Central memory CD4-positive, alpha-beta T cell (primary cell): ENCODE measurements at places on chromosomes 2 and 18.

GRCh38 chr2:25557179-25558036 is 116.0 kb downstream of the DTNB start:
- DNase-seq, result no peak

GRCh38 chr2:44833171-44834069 is 108.1 kb upstream of the SIX3 start:
- DNase-seq, result no peak

- DNase-seq, result no peak
These were observed 437 bp downstream of the LDLRAD4 start for GRCh38 chr18:13218997-13219396.

- no peak for DNase-seq
These were observed 75.9 kb downstream of the TXNL1 start for GRCh38 chr18:56562479-56562878.

- DNase-seq, result peak; percentile 58
These were observed 669 bp upstream of the PIKFYVE start for GRCh38 chr2:208265371-208265800.

GRCh38 chr2:25400169-25400568 is 58.4 kb upstream of the DNMT3A start:
- no peak for DNase-seq

- DNase-seq, result no peak
These were observed 11.2 kb downstream of the CELF4 start for GRCh38 chr18:37554399-37554787.

DNA sequence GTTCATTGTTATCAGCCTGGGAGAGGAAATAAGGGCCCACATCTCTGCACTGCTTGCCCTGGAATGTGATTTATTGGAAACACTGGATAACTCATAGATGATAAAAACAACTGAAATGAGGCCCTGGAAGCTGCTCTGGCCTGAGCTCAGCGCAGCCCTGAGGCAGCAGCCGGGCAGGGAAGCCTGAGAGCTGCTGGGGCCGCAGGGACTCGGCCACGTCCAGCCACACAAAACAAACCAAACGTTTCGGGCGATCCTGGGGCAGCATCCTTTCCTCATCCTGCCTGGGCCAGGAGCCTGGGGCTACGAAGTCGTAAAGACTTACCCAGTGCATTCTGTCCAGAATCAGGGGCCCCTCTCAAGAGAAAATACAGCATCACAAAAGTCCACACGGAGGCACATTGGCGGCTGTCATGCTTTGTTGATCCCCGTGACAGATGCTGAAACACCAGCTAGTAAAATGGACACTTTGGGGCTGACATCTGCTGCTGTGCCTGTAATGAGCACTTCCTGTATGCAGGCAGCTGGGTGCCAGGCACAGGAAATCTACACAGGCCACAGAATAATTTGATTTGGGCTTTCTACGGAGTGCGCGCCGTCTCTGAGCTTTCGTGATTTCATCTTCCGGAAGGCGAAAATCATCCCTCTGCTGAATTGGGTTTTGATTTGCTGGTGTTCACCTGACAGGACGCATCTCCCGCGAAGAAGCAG is 250.6 kb downstream of the EIPR1 start:
- DNase-seq, result peak; percentile 7

- no peak for DNase-seq
These were observed 219.6 kb upstream of the RBBP8 start for GRCh38 chr18:22713511-22713910.

DNA sequence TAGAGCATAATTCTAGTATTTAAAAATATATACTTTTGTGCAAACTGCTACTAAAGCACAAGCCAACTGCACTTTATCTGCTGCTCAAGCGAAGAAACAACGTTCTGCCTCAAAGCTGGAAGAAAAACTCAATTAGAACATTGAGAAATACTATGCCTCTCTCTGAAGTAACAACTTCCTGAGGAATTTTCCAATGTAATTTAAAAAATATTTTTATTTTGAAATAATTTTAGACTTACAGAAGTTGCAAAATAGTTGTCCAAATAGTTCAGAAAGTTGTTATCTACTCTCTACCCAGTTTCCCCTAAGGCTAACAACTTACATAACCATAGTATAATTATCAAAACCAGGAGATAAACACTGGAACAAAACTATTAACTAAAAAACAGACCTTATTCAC is 12.3 kb upstream of the POLI start:
- no peak for DNase-seq

DNA sequence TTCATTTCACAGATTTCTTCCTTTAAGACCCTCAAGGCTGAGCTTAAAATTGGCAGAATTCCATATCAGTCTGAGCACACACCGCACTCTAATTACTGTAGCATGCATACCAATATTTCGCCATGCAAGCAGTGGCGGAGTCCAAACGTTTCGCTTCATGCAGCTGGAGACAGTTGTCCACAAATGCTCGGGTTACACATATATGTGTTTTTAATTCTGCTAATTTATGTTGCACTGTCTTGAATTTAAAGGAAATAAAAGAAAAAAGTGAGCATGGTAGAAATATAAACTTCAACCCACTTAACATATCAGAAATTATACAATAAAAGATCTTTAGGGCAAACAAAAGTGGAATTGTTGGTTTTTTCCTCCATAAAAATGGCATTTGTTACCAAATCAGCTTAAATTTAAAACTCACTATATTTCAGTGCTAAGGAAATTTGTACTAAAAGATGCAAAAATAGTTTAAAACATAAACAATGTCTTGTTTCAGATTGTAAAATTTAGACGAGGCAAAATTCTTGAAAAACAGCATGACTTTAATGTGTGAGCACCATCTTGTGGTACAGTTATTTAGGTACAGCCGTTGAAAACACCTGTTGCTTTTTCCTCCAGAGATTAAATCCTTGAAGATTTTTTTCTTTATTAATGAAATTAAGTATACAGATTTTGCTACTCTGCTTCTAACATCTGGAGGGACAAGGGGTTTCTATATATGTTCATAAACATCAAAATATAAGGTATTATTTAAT is 24.1 kb upstream of the KANSL1L start:
- DNase-seq, result peak; percentile 26

DNA sequence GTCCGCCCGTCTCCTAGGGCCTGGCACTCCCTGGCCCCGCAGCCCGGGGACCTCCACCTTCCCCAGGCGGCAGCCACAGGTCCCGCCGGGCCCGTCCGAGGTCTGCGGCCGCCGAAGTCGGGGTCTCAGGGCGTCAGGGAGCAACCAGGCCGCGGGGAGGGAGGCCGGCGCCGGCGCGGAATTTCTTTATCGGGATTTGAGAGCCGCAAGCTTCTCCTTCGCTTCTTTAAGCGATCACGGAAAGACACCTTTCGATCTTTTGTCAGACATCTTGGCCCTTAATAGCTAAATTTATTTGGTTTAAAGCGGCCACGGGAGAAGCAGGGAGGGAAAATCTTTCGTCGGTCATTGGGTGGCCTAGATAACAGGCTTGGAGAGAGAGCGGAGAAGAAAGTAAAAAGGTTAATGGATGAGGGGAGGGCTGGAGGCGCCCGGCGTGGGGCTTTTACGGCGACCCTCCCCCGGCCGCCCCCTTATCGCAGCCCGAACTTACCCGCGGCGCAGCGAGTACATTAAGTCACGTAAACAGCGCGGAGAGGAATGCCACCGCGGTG is 4.3 kb upstream of the GATA6 start:
- DNase-seq, result no peak

DNA sequence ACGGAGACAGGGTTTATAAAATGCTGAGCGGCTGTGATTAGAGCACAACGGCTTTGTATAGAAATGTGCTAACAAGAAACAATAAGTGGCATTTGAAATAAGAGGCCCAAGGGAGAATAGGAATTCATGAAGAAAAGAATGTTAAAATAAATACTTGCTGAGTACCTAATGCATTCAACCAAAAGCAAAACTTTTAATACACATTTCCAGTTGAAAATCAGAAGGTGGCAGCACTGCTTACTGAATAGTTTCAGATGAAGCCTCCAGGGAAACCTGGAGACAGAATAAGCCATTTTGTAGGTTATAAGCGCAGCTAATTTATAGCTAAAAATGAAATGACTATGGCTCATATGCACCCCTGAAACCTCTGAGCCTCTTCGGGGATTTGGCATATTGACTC is 286.6 kb downstream of the DPP10 start:
- DNase-seq, result no peak

DNA sequence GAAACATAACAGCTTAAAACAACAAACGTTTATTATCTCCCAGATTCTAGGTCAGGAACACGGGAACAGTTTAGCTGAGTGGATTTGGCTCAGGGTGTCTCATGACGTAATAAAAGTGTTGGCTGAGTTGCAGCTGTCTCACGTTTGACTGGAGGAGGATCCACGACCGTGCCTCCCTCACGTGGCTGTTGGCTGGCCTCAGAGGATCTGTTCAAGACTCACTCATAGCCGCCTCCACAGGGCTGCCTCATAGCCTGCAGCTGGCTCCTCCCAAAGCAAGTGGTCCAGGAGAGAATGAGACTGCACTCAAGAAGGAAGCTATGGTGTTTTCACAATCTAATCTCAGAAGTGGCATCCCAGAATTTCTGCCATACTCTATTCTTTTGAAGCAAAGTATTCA is 167.1 kb downstream of the RPRM start:
- no peak for DNase-seq
